ENCODE measurements at places on chromosomes 16 and 17.
A peak's percentile ranks its signal among the peaks of the same experiment; 100 is the strongest.

- DNase-seq, result no peak
These were observed 5.2 kb upstream of the RAI1 start for GRCh38 chr17:17675925-17676534.

- DNase-seq, result no peak
These were observed 23.1 kb upstream of the OSGIN1 start for GRCh38 chr16:83929811-83930555.

- no peak for DNase-seq
These were observed 25.7 kb downstream of the CDYL2 start for GRCh38 chr16:80778703-80779102.

DNA sequence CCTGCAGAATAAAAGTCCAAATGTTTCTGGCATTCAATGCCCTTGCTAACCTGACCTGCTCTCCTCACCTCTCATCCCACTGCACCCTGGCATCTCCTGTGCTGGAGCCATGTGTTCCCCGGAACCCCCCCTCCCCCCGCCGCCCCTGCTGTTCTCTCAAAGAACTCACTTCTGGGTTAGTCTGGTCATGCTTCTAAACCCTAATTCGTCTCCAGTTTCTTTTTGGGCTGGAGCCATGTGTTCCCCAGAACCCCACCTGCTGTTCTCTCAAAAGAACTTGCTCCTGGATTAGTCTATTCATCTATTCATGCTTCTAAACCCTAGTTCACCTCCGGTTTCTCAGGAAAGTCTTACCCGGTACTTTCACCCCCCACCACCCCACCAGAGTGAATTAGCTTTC, 808 bp upstream of the ALOX15 start:
- peak; percentile 52 for DNase-seq

DNA sequence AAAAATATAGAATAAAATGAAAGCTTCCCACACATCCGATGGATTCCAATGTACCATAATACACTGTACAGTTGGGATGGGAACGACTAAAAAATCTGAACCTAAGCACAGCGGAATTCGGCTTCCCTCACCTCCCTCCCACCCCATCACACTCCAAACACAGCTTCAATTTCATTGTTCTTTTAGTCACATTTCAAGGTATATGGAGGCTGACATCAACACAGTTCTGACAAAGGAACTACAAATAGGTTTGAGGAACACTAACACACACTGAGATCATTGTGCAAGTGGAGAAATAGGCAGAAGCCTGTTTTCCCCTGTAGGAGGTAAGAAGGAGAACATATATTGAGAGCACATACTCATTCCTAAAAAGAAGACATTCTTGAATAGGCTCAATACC, 85.1 kb downstream of the WDR59 start:
- DNase-seq, result no peak

DNA sequence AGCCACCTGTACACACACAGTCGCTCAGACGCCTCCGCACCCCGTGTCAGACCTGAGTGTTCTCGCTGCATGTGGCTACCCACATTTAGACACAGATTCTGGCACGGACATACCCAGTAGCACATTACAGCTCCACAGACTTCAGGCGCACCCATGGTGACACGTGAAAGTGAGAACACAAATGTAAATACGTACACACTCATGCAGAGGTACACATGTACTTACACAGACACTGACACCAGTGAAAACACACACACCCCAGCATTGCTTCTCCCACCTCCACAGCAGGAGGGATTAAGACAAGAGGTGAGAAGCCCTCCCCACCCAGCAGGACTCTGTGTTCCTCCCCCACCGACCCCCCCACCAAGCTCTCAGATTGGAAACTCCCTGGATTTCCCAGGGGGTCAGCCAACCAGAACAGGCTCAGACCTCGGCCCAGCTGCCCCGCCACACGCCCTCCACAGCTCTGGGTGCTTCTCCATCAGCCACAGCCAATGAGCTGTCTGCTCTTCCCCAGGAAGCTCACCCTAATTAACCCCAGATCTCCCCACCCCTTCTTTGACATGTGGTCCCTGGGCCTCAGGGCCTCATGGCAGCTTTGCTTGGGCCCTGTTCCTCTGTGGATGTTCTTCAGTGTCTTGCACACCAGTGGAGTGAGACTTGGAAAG, 5.3 kb upstream of the FOXN1 start:
- DNase-seq, result peak; percentile 14

All from neural progenitor cell (in vitro differentiated cells).